NCI-H2081 treated with DMSO at 0.1 percent for 48 hours (cell line): ENCODE measurements at places on chromosomes 6 and 20.

GRCh38 chr6:109466212-109466923 lies 10.8 kb upstream of the MICAL1 start:
- DNase-seq: no peak

GRCh38 chr6:144585217-144585814 lies 300.2 kb downstream of the UTRN start:
- no peak for DNase-seq

- no peak for DNase-seq
These were observed 76.6 kb upstream of the CCDC167 start for GRCh38 chr6:37576336-37576737.

- DNase-seq: no peak
These were observed 217.5 kb upstream of the TCF21 start for GRCh38 chr6:133671376-133671775.

DNA sequence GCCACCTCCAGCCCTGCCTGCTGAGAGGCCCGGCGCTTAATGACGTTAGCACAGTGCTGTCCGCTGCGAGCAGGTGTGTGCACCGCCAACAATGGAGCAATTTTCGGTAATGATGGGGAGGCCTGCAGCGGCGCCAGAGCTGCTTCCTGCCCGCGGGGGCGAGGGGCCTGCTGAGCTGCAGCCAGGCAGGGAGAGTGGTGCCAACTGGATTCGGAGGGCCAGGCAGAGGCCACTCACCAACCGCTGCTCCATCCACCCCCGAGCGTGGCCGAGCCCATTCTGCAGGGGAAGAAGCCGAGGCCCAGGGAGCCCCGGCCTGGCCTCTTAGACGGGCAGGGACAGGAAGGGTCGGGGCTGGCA lies 9.6 kb downstream of the HRH3 start:
- DNase-seq: peak; percentile 91

- DNase-seq: no peak
These were observed 380.1 kb downstream of the THBS2 start for GRCh38 chr6:168873278-168874190.

DNA sequence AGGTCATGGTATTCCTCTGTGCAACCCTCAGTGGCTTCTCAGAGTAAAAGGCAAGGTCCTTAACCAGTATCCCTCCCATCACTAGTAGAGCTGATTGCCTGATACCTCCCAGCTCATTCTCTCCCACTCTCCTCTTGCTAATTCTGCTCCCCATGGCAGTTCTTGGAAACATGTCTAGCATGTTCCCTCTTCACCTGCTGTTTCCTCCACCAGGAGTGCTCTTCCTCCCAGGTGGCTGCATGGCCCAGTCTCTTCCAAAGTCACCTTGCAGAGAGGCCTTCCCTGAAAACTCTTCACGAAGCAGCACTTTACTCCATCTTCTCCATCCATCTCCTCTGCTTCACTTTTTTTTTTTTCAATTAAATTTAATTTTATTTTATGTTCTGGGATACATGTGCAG lies 36.2 kb upstream of the OLIG3 start:
- DNase-seq: no peak

DNA sequence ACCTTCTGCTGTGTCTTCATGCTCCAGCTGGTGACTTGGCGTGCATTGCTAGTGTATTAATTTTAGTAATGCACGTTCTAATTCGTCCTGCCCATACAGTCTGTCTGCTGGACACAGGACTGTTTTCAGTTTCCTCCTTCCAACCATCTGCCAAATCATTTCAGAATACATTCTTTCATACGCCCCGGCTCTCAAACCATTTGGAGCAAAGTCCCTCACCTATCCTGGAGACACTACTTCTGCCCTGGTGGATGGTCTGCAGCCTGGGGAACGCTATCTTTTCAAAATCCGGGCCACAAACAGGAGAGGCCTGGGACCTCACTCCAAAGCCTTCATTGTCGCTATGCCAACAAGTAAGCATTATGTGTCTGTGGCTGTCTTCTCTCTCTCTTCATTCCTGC lies 60.5 kb downstream of the FNDC1 start:
- no peak for DNase-seq

- DNase-seq: no peak
These were observed 79.9 kb upstream of the GLP1R start for GRCh38 chr6:38968702-38969149.

GRCh38 chr6:44078827-44079671 lies 48.2 kb downstream of the MRPL14 start:
- no peak for DNase-seq

DNA sequence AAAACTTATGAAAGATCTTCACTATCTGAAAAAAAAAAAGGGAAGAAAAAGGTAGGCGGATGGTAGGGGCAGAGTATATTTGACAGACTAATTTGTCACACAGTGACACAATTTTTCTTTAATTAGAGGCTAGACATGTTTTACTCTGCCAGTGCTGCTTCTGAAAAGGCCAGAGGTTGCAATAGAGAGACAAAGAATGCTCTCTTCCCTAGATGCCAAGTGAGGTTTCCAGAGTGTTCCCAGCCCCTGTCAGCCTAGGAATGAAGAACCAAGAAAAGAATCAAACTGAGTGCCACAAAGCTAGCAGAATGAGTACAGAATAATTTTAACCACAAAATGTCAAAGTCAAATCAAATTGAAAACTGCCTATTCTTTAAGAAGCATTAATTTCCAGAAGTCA lies 13.0 kb downstream of the PNISR start:
- DNase-seq: no peak

GRCh38 chr20:1061484-1062221 lies 56.7 kb upstream of the PSMF1 start:
- DNase-seq: no peak

DNA sequence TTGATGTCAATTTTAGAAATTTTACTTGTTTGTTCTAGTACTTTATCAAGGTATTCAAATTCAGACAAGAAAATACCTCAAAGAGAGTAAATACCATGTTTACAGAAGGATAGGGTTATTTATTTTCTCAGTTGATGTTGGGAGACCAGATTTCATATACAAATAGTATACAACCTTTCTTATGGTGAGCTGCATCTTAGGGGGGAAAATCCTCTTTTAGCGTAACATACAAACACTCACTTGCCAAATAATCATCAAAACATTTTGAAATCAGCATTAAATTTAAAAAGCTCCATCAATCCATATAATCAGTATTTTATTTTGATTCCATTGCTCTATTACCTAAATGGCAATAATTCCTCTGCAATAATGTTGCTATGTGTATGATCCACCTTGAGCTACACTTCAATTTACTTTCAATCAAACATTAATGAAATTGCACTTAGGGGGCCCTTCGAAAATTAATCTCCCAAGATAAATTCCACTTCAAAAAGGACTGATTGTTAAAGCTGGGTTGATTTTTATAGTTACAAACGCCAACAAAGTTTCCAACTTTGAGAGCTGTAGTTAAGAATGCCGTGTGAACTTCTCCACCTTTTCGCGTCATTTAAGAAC lies 2.2 kb downstream of the NKX2-4 start:
- no peak for DNase-seq

DNA sequence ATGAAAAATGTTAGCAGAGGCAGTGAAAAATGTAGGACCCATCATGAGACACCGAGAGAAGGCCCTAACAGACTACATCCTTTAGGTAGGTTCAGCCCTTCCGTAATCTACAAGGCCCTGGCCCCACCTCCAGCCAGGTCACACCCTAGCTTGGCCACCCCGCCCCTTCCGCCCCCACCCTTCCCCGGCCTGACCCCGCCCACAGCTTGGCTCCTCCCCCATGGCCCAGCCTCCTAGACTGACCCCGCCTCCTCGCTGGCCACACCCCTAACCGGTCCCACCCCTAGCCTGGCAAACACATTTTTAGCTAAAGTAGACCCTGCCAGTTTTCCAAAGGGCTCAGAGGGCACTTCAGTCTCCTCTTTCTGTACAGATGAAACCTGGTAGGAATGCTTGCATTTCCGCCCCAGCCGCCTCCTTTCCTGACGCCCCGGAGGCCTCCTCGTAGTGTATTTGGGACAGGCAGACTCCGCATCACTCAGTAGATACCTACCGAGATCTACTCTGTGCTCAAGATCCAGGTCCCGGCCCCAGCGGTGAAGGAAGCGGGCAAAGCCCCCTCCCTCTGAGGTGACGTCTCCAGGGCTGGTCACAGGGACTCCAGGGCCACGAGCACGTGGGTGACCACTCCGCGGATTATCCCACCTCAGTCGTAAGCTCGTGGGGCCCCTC lies 443.5 kb downstream of the PREX1 start:
- DNase-seq: no peak

DNA sequence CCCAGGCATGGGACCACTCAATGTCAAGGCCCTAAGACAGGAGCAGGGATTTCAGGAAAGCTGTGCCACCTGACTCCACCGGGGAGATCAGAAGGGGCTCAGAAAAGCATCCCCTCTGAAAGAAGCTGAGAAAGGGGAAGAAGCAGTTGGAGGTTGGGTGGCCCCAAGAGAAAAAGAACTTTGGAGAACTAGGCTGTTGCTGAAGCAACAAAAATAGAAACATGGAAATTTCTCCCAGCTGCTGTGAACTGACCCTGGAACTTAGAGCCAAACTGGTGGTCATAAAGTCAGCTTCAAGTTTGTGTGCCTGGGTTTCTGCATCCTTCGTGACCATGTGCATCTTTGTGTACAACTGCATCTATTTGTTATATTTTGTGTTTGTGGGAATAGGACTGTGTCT lies 534.5 kb downstream of the MAFB start:
- DNase-seq: no peak

GRCh38 chr20:11443382-11444119 lies 474.1 kb upstream of the BTBD3 start:
- DNase-seq: no peak

DNA sequence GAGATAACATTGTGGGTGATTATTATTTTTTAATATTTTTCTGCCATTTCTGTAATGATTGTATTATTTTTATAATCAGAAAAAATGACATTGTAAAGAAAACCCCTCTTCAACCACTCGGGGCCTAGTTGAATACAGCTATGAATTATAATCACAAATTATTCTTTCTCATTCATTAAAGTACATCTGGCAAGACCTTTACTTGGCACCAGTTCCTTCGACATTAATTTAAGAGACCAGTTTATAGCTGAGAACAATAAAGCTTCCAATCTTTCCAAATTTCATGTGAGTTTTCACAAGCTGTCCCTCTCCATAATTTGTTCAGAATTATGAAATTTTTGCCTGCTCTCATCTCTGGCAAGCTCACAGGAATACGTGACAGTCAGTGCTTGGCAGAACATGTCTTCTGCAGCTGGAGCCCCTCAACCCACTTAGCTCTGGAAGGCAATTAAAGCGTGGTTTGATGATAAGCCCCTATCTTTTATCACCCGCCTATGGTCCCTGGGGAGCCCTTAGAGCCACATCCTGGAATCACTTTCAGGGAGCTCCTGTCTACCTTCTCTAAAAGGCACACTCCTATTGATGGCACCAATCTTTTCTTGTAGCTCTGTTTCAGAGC lies 237.2 kb upstream of the PRND start:
- no peak for DNase-seq

DNA sequence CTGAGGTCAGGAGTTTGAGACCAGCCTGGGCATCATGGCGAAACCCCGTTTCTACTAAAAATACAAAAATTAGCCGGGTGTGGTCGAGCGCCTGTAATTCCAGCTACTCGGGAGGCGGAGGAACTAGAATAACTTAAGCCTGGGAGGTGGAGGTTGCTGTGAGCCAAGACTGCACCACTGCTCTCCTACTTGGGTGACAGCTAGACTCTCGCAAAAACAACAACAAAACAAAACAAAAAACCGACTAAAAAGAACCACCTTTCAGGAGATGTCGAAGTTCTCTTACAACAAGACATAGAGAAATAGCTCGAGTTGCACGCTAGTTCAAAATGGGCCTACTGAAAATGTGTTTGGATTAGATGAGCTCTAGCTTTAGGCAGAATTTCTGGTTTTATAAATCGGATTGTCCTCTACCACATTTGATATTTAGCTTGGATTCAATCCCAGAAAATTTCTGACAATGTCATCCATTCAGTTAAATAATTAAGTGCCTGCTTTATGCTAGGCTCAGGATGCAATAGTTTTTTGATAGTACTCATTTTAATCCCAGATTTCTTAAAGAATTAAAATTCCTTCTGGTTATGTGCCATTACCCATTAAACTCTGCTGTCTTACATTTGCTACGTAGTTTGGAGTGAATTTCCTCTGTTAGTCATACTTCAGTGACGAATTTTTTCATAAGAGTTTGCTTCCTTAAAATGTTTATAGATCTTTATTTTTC lies 137.5 kb upstream of the SHLD1 start:
- DNase-seq: no peak

GRCh38 chr20:50513169-50514034 lies 3.2 kb downstream of the PTPN1 start:
- no peak for DNase-seq

GRCh38 chr6:22132656-22133055 lies 164.2 kb downstream of the PRL start:
- no peak for DNase-seq

- no peak for DNase-seq
These were observed 646.6 kb upstream of the HS3ST5 start for GRCh38 chr6:114989279-114989964.

DNA sequence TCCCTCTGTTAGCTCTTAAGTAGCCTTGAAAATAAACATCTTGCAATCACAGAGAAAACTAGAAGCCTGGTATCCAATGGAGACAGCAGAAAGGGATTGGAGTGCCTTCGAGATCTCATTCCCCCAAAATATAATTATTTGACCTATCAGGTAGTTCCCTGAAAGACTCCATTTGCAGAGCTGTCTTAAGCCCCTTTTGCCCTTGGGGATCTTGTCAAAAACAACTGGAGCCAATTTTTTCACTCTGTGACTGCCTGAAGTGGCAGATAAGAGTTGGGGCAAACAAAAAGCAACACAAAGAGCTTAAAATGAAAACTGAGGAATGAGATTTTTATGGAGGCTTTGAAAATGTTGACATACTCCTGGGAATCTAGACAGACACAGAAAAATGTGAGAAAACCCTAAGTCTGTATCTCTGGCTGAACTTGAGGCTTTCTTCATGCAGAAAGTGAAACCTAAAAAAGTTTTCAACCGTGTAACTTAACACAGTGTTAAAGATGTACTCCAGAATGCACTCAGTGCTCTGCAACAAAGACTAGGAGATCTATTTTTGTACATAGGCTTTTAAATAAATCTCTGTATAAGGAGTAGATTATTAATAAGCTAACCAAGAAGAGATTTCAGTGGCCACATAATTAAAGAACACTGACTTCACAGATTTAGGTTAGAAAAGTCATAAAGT lies 971.1 kb upstream of the MAN1A1 start:
- no peak for DNase-seq

GRCh38 chr6:26319405-26320128 lies 45.4 kb upstream of the BTN3A2 start:
- DNase-seq: no peak

DNA sequence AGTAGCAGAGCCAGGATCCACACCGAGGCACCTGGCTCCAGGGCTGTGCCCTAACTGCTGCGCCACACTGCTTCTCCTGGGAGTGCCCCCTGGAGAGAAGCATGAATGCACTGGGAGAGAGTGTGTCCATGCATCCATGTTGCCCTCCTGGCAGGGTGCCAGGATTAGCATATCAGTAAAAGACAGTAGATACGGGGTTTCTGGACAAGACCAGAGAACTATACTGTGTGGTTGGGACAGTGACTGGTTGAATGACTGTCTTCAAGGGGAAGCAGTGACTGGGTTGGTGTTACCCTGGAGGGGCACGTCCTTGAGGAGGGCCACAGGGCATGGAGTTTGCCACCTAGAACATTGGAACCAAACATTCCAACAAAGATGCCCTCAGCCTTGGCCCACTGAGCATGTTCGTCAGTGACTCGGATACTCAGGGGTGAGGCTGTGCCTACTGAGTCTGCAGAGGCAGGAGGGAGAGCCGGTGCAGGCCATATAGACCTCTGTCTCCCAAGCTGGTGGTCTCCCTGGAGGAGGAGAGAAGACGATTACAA lies 288.8 kb downstream of the CDC5L start:
- DNase-seq: no peak

- DNase-seq: no peak
These were observed 52.3 kb downstream of the MOCS1 start for GRCh38 chr6:39881851-39882530.
